Pons (tissue), 1 donor: ENCODE measurements at places on chromosomes 6 and 20.

GRCh38 chr6:49328051-49328744 lies 134.9 kb downstream of the MMUT start:
- DNase-seq, result no peak

- DNase-seq, result no peak
Measured at GRCh38 chr6:169794317-169795055, 43.1 kb downstream of the ERMARD start.

DNA sequence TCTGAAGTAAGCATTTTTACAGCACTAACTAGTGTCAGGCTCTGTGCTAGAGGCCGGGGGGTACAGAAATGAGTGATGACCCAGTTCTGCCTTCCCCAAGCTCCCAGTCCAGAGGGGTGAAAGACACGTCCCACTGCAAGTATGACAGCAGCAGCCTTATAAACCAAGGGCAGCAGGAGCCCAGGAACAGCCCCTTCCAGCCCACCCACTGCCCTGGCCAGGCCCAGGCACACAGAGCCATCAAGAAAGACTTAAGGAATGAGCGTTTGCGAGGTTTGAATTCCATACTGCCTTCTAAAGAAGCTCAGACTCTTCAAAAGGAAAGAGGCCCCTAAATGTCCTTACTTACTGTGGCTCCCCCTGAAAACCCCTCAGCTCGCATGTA lies 10.0 kb downstream of the TRERF1 start:
- DNase-seq, result no peak

DNA sequence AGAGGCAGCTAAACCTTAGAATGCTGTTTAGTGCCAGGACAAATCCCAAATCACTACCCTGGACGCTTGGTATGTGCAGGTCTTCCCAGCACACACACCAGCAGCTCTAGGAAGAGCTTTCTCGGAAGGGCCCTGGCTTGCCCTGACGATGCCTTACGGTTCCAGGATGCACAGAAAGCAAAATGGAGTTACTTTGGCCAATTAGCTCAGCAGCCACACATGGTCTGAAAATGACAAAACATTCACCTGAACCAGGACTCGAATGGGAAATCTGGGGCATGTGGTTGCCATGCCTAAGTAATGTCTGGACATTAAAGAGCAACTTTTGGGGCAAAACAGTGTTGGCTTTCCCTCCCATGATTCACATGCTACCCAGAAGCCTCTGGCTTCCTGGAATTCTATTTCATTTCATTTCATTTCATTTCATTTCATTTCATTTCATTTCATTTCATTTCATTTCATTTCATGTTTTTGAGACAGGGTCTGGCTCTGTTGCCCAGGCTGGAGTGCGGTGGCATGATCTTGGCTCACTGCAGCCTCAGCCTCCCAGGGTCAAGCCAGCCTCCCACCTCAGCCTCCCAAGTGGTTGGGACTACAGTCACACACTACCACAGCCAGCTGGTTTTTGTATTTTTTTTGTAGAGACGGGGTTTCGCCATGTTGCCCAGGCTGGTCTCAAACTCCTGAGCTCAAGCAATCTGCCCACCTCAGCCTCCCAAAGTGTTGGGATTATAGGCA lies 153.3 kb downstream of the ZDHHC14 start:
- no peak for DNase-seq

DNA sequence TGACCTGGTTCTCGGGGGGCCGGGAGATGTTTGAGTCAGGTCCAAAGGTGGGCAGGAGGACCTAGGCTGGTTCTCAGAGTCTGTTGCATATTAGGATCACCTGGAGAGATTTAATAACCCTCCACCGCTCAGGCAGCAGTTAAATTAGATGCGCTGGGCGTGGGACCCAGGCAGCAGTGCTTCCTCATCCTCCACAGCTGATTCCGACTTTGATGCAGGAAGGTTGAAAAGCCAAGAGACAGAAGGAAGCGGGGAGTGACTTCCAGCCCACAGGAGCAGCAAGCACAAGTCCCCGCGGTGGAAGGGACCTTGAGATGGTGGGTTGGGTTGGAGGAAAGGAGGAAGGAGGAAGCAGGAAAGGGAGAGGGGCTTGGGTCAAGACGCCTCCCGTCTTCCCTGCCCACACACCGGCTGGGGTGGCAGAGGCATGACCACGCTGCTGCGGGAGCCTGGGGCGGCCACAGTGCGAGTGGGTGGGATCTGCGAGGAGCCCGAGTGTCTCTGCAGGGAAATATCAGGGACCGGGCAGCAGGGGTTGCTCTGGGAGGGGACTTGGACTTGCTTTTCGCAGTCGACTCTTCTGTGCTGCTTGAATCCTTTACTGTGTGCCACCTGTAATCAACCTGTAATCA lies 146.0 kb downstream of the PHACTR3 start:
- DNase-seq, result no peak

DNA sequence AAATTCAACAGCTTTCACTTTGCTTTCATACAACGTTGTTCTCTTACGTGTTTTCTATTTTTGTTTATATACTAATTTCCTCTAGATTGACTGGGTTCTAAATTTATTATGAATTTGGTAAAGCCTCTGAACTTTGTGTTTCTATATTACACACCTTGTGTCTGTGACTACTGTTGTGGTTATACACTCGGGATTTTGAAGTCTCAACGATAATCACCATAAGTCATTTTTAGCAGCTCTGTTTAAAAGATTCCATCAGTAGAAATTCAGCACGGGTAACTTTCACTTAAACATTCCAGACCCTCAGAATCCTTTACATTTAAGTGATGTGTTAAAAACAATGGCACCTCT lies 31.8 kb upstream of the HBS1L start:
- DNase-seq, result no peak

GRCh38 chr6:51625566-51625965 lies 461.8 kb downstream of the PKHD1 start:
- DNase-seq, result no peak

- DNase-seq, result no peak
Measured at GRCh38 chr6:89895276-89895874, 1.1 kb downstream of the GJA10 start.

DNA sequence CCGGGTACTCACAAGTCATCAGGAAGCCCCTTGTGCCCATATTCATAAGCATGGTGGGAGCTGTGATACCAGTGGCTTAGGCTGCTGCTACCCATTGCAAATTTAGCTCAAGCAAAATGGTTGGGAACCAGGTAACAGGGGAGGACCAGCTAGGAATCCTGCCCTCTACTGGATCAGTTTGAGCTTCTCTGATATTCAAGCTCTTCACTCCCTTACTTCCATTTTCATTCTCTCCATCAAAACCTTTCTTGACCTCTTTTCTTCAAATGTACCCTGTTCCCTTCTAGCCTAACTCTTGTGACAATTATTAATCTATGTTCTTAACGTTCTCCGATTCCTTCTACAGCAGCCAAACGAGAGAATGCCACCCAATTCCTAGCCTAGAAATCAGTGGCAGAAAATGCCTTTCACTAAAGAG lies 9.7 kb downstream of the NOL7 start:
- no peak for DNase-seq

DNA sequence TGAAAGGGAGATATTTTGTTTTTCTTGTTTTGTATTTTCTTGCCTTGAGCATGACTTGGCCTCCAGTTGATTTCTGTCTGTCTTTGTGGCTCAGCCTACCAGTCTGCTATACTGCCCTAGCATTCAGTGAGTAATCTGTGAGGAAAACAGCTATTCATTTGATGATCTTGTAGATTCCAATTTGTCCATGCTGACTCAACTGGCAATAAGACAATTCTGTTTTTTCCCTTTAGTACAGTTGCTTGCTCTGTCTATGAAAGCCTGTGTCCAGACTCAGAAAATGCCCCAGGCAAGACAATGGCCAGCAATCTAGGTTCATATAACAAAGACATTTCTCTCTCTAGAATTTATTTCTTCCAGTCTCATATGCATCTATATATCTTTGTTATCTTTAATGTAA lies 10.9 kb upstream of the SOX4 start:
- no peak for DNase-seq

GRCh38 chr20:59583428-59584277 lies 20.7 kb upstream of the PHACTR3 start:
- peak; percentile 34 for DNase-seq

DNA sequence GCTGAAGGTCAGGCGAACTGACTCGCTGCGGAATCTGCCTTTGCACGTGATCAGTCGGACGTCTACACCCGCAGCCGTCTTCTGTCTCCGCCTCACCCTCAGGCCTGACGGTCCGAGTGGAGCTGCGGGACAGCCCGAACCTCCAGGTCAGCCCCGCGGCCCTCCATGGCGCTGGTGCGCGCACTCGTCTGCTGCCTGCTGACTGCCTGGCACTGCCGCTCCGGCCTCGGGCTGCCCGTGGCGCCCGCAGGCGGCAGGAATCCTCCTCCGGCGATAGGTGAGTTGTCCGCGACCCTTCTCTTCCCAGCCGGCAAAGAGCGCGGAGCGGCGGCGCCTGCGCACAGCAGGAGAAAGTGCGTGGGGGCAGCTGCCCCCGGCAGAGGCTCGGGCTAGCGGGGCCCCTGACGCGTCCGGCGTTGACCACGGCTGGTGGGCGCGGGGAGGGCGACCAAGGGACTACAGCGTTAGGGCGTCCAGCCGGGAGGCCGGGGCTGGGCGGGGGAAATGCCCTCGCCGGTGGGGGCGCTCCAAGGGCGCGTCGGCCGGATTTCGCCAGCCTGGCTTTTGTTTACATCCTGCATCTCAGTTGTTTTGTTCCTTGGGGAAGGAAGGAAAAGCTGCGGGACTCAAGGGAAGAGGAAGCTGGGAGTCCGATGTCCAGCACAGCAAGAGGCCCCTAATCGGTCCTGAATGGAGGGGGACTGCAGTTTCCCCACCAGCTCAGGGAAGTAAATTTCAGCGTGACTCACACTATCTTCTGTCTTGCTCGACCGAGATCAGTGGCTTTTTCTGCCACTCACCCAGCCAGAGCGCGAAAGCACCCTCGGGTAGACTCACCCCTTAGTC lies at the start of gene SMPDL3A:
TSS of gene SMPDL3A (plus strand) at position 77 of the 846 bp plus-strand sequence. CDS start at position 166, 89 bp downstream.
- DNase-seq, result peak; percentile 76

- DNase-seq, result peak; percentile 62
Measured at GRCh38 chr6:13331516-13332348, 3.4 kb upstream of the TBC1D7 start.

DNA sequence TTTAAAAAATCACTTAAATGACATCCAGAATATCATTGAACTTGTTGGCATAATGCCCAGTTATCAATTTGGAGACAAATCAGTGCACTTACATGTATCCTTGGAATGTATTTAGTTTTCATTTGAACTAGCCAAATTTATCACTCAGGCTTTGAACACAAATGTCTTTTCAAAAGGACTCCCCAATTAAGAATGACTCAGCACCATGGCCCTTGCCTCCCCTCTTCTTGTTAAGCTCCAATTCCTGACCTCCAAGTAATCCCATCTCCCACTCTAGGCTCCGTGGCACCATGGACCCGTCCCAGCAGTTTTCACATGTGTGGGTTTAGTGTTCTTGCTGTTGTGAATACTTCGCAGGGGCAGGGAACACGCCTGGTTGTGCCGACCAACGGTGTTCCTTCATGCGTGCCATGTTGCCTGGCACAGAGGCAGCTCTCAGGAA lies 2.7 kb downstream of the AKAP12 start:
- no peak for DNase-seq

- no peak for DNase-seq
Measured at GRCh38 chr20:833121-833449, 430 bp upstream of the FAM110A start.

GRCh38 chr6:142350309-142350708 lies 48.5 kb downstream of the ADGRG6 start:
- DNase-seq, result no peak

DNA sequence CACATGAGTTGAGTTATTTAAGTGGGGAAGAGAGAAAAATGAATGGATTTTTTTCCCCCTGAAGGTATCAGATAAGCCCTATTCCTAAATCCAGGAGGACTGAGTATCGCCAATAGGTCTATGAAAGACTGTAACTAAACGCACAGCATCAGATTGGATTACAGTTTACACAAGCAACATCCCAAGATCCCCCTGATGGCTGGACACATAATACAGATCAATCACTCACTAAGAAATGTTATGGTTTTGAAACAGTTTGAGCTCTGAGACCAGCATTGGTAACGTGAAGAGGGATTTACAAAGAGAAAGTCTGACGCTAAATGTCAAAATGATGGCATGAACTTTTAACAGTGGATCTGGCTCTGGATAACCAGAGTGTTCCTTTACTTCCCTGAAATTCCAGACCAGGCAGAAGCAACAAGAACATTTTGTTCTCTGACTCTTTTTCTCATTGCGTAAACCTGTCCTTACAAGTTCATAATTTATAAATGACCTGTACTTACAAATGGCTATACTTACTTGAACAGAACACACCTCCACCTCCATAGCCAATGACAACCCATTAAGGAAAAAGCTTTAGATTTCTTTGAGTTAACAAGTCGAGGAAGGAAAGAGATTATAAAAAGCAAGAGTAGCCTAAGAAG lies 131.8 kb upstream of the BEND3 start:
- no peak for DNase-seq

GRCh38 chr6:135283926-135284325 lies 102.8 kb downstream of the MYB start:
- DNase-seq, result peak; percentile 52

DNA sequence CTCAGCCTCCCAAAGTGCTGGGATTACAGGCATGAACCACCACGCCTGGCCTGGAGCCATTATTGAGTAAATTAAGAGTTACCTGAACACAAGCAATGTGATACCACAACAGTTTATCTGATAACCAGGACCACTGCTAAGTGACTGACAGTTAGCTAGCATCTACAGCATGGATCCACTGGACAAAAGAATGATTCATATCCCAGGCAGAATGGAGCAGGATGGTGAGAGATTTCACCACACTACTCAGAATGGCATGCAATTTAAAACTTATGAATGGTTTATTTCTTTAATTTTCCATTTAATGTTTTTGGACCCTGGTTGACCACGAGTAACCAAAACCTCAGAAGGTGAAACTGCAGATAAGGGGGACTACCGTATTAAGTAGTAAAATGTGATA lies 48.6 kb downstream of the RALGAPA2 start:
- DNase-seq, result no peak

- DNase-seq, result no peak
Measured at GRCh38 chr20:57742507-57743181, 32.8 kb upstream of the PMEPA1 start.

DNA sequence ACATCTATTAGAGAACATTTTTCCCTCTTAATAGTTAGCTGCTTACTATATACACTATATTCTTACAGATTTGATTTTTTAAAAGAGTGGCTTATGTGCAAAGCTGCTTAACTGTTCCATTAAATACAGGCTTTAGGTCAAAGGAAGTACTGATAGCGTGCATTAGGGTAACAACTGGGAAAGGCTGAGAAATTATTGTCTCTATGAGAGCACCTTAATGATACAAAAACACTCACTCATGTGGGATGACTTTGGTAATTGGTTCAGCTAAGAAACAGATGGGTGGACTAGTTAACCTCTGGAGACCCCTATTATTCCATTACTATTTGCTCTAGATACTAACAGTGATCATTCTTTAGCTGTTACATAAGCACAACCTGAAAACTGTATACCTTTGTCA lies 4.0 kb downstream of the DCDC2 start:
- no peak for DNase-seq

GRCh38 chr6:74071214-74071613 lies 375.2 kb downstream of the CD109 start:
- no peak for DNase-seq
